HT1080 (cell line): ENCODE measurements at places on chromosomes 16 and 17. TPM values are rescaled to one million over a fixed set of nuclear protein-coding genes. Genes with fewer than 3 reads are reported as not detected.

GRCh38 chr17:15910791-15911190, 34.1 kb upstream of the ADORA2B start:
- DNase-seq: no peak

- no peak for DNase-seq
These were observed 58.9 kb downstream of the HS3ST4 start for GRCh38 chr16:25750488-25751216.

DNA sequence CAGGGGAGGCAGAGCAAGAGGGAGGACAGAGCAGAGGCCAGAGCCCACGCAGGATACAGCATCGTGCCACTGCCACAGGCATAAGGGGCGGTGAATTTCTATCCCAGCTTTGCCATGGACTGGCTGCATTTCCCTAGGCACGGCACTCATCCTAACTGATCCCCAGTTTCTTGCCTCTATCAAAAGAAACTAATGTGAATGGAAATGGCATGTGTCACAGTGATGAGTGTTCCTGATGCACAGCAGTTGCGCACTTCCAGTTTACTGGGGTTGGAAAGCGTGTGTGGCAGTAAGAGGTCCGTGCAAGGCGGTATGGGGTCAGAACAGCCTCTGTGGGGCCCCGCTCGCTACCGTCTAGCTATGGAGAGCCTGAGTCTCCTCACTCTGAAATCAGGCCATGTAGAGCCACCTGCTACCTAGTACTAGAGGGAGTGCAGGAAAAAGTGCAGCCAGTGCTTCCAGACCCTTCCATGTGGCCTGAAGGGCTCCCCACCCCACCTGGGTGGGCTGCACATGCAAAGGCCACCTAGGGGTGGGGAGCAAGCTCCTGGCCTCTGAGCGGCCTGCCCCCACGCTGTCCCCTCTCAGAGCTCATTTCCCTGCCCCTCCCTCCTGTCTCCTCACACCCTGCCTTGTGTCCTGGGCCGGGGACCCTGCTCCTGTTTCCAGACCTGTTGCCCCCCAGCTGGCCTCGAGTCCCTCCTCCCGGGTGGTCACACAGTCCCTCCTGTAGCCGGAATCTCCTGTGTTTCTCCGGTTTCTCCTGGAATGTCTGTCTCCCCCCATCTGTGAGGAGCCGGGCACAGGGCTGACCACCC, 5.0 kb upstream of the KCNJ18 start:
- DNase-seq: no peak

GRCh38 chr17:7292729-7293128, 1.7 kb downstream of the YBX2 start:
- DNase-seq: no peak

GRCh38 chr17:80220736-80221215, 549 bp downstream of the SLC26A11 start:
- no peak for DNase-seq

- no peak for DNase-seq
These were observed 2.4 kb downstream of the CCR7 start for GRCh38 chr17:40562838-40563219.

- DNase-seq: no peak
These were observed 784.6 kb upstream of the EEF2KMT start for GRCh38 chr16:5882087-5882640.

- no peak for DNase-seq
These were observed 121.2 kb downstream of the RPTOR start for GRCh38 chr17:80665792-80666191.

GRCh38 chr17:75783803-75784472, 668 bp upstream of the UNK start:
- no peak for DNase-seq

GRCh38 chr16:22813223-22813947, 577 bp upstream of the HS3ST2 start:
- DNase-seq: no peak

GRCh38 chr17:34532281-34533065, 46.9 kb upstream of the TMEM132E start:
- no peak for DNase-seq

DNA sequence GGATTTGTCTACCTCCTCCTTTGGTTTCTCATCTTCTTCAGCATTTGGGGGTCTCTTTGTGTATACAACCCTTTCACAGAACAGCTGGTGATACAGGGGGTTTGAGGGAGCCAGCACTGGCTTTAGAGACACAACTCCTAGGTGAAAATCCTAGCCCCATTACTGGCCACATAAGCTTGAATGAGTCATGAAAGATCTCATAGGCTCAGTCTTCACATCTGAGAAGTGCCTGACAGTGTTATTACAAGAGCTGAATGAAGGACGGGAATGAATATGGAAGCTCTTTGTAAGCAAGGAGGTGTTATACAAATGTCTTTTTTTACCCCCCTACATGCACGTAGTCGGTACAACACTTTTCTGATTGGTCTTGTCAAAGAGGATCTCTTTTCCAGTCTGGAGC, 1.7 kb upstream of the B4GALNT2 start:
- no peak for DNase-seq

DNA sequence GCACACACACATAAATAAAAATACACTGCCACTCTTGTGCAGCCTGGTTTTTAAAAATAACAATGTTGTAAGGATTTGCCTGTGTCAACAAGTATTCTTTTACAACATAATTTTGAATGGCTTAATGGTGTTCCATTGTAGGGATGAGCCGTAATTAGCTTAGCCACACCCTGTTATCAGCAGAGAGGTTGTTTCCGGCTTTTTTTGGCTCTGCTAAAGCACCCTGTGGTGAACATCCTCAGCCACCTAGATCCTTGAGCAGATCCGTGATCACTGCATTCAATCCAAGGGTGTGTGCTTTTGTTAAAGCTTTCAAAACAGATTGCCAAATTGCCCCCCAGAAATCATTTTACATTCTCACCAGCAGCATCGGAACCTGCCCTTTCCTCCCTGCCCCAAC, 7.0 kb downstream of the KATNB1 start:
- DNase-seq: no peak

GRCh38 chr17:43393944-43394482, 4.8 kb upstream of the ARL4D start:
- DNase-seq: peak; percentile 72

GRCh38 chr17:35243561-35244340, 879 bp downstream of the SLFN5 start:
- peak; percentile 69 for DNase-seq

- peak; percentile 68 for DNase-seq
These were observed 54.9 kb downstream of the ABCC1 start for GRCh38 chr16:16004314-16004749.

GRCh38 chr16:82657239-82657638, 30.5 kb downstream of the CDH13 start:
- DNase-seq: no peak

- DNase-seq: no peak
These were observed 9.4 kb upstream of the C17orf113 start for GRCh38 chr17:42059815-42060214.

GRCh38 chr16:84482001-84482891, 22.2 kb downstream of the MEAK7 start:
- DNase-seq: no peak

GRCh38 chr17:42744806-42745617, at the start of gene EZH1:
TSS of gene EZH1 (minus strand) at chr17:42745040. CDS start at chr17:42728941, 16,099 bp downstream.
- DNase-seq: peak; percentile 89

DNA sequence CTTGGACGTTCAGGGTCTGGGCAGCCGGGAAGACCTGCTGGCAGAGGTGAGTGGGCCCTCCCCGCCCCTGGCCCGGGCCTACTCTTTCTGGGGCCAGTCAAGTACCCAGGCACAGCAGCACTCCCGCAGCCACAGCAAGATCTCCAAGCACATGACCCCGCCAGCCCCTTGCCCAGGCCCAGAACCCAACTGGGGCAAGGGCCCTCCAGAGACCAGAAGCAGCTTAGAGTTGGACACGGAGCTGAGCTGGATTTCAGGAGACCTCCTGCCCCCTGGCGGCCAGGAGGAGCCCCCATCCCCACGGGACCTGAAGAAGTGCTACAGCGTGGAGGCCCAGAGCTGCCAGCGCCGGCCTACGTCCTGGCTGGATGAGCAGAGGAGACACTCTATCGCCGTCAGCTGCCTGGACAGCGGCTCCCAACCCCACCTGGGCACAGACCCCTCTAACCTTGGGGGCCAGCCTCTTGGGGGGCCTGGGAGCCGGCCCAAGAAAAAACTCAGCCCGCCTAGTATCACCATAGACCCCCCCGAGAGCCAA, 8.6 kb upstream of the ABCC3 start:
- DNase-seq: peak; percentile 78

DNA sequence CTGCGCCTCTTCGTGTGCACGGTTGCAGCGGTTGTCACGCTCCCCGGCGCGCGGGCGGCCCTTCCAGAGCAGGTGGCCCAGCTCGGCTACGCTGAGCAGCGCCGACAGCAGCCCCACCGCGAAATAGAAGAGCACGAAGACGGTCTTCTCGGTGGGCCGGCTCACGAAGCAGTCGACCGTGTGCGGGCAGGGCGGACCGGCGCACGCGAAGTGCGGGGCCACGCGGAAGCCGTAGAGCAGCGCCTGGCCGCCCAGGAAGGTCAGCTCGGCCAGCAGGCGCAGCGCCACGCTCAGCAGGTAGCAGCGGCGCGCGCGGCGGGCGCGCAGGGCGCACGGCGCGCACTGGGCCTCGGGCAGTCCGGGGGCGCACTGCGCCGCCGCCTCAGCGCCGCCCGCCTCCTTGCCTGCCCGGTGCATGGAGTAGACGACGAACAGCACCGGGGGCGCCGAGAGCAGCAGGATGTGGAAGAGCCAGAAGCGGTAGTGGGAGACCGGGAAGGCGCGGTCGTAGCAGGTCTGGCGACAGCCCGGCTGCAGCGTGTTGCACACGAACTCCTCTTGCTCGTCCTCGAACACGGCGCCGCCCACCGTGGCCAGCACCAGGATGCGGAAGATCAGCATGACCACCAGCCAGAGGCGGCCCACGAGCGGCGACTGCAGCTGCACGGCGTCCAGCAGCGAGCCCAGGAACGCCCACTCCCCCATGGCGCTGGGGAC, 1.3 kb downstream of the GJD3 start:
- no peak for DNase-seq

- DNase-seq: no peak
These were observed 46.2 kb downstream of the GNAO1 start for GRCh38 chr16:56237451-56237930.

GRCh38 chr16:15466131-15466530, 31.7 kb downstream of the BMERB1 start:
- no peak for DNase-seq

- DNase-seq: no peak
These were observed 5.8 kb upstream of the HOXB9 start for GRCh38 chr17:48631693-48632578.

DNA sequence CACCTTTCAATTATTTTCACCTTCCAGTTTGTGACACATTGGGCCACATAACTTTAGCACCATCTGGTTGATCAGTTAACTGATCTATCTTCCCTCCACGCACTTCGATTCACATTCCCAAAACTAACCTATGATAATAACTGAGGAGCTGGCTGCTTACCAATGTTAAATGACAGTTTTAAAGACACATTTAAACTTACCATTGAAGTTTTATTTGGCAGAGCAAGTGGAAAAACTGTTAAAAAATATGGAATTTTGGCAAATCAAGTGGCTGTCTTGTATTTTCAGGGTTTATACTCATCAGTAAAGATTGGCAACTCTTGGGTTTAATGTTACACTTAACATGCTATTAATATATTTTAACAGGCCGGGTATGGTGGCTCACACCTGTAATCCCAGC, 5.4 kb upstream of the APOH start:
- DNase-seq: no peak

- no peak for DNase-seq
These were observed 5.0 kb downstream of the ADCY7 start for GRCh38 chr16:50271148-50272041.

DNA sequence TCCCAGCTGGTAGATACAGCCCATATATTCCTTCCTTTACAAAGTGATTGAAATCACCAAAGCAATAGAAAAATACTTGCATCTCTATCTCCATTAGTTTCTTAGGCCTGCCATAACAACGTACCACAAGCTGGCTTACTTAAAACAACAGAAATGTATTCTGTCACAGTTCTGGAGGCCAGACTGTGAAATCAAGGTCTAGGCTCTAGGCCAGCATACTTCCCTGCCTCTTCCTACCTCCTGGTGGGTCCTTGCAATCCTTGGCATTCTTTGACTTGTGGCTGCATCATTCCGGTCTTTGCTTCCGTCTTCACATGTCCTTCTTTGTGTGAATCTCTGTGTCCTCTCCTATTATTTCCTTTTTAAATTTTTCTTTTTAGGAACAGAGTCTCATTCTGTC, 62.5 kb downstream of the ERCC4 start:
- no peak for DNase-seq

DNA sequence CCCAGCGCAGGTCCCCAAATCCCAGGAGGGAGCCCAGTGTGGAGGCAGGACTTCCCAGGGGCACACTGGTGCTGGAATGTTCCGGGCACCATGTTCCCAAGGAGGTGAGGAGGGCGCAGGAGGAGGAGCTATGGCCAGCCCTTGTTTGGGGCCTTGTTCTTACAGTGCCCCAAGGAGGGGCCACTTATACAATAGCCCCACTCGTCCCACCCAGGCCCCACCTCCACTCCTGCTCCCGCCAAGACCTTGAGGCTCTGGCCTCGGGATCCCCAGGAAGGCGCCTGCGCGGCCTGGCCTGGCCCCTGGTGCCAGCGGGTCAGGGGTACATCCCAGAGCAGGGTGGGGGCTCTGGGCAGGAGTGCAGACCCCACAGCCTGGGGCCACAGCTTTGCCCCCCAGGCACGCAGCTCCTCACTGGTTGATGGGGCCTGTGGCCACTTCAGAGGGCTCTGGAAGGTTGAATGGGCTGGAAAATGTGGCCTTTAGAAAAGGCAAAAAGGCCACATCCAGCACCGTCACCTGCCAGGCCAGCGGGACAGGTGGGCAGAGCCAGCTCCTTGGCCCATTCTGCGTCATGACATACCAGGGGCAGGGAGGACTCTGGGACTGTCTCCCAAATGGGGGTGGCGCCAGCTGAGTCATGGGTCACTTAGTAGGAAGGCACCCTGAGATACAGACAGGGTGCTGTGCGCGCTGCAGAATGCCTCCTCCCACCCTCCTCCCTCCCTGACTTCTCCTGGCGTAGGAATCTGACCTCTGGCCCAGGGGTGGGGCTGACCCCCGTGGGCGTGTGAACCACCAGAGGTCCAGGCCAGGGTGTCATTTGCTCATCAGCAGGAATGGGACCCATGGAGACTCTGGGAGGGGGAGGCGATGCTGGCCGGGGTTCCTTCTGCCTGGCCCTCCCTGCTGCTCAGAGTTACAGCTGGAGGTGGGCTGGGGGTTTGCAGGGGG, 32.3 kb upstream of the PVALEF start:
- no peak for DNase-seq

HSD17B1 gene
- total RNA-seq: 0.40 and 0.59 TPM in 2 replicates

KCNH4 gene
- total RNA-seq: not detected in 2 replicates

SMPD3 gene
- total RNA-seq: 0.31 TPM in 1 of 2 replicates, not detected in the other

SALL1 gene
- total RNA-seq: 4.0 and 6.0 TPM in 2 replicates

CBLN1 gene
- total RNA-seq: not detected in 2 replicates

CCDC40 gene
- total RNA-seq: 0.27 and 2.0 TPM in 2 replicates

MBTPS1 gene
- 62.4 and 72.8 TPM in 2 replicates for total RNA-seq

NDEL1 gene
- 21.9 and 35.4 TPM in 2 replicates for total RNA-seq

ORC6 gene
- total RNA-seq: 44.9 and 47.7 TPM in 2 replicates

FOXJ1 gene
- total RNA-seq: not detected in 2 replicates

HNF1B gene
- not detected in 2 replicates for total RNA-seq

TNK1 gene
- total RNA-seq: 0.24 TPM in 1 of 2 replicates, not detected in the other

SLC5A2 gene
- total RNA-seq: not detected in 2 replicates

HS3ST3B1 gene
- 5.7 and 6.4 TPM in 2 replicates for total RNA-seq
